ENCODE measurements at places on chromosomes 6 and 20.

- peak; percentile 97 for DNase-seq
Measured at GRCh38 chr6:139375226-139376016, 973 bp upstream of the CITED2 start.

DNA sequence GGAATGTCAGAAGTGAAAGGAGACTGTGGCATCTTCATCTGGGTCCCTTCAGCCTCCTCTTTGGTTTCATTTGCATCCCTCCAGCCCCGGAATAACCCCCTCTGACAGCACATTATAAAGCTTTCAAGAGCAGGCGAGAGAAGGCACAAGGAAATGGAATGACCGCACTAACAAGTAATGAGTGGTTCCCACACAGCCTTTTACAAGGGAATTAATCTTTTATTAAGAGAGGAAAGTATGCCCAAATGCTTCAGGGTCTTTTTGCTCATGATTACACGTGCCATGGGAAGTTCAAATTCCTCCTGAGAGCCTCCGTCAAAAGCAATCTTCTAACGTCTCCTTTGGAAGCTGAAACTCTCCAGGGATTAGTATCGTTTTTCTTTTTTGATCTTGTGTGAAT is 347.0 kb downstream of the BTBD3 start:
- no peak for DNase-seq

- no peak for DNase-seq
Measured at GRCh38 chr6:24802271-24803059, 3.7 kb upstream of the ARMH2 start.

GRCh38 chr6:169558378-169558773 is 143.5 kb downstream of the WDR27 start:
- no peak for DNase-seq

DNA sequence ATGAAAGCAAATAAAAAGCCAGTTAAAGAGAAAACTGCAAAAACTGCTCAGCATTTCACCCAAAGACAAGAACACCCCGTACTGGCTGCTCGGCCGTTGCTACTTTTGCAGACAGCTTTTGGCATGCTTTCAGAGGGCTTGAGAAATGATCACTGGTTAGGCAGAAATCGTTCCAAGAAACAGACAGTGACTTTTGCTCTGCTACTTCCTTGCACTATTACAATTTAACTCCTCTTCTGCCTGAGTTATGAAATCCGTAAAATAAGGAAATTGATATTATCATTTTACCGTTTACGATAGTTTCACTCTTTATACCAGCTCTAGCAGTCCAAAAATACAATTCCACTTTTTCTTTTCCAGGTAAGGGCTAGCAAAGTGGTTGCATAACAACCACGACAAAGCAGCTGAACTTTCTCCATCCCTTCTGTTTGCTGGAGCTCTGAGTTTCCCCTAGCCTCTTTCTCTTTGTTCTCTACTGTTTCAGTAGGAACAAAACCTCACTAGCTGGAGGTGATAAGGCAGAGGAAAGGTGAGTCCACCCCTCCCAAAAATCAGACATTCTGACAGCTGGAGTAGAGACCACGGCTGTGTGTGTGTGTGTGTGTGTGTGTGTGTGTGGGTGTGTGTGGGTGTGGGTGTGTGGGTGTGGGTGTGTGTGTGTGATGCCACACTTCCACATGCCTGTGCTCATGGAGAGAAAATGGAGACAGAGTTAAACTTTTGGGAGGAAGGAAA is 191.8 kb upstream of the RREB1 start:
- peak; percentile 64 for DNase-seq

GRCh38 chr6:52297433-52297832 is 12.9 kb upstream of the MCM3 start:
- DNase-seq: no peak

DNA sequence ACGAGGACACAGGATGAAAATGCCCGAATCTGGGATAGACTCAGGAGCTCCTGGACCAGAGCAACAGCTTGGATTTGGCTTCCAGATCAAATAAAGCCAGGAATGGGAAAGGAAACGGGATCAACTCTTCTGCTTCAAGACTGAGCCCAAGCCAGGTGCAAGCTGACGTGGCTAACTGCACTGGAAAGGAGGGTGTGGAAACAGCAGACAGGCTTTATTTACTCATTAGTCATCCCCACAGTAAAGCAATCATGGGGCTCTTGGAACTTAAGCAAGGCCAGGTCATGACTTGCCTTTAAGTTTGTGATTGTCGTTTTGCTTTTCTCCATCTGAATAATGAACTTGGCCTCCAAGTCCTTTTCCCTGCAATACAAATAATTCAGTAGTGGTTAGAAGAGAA is 45.2 kb downstream of the KIF16B start:
- no peak for DNase-seq

DNA sequence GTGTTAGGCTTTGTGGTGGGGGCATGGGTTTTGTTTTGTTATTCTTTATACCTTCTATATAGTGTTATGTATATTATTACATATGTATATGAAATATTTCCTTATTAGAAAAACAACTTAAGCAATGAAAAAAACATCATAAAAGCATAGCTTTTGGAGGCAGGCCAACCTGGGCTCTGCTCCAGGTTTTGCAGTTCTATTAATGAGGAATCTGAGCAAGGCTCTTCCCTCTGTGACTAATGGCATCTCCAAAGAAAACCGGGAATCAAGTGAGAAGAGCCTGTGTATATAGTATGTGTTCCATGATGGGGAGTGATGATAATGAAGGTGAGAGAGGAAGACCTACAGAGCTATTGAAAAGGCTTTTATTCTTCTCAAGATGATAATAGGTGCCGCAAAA is 291.1 kb downstream of the CLIC5 start:
- no peak for DNase-seq

GRCh38 chr6:169787797-169788196 is 36.4 kb downstream of the ERMARD start:
- no peak for DNase-seq

DNA sequence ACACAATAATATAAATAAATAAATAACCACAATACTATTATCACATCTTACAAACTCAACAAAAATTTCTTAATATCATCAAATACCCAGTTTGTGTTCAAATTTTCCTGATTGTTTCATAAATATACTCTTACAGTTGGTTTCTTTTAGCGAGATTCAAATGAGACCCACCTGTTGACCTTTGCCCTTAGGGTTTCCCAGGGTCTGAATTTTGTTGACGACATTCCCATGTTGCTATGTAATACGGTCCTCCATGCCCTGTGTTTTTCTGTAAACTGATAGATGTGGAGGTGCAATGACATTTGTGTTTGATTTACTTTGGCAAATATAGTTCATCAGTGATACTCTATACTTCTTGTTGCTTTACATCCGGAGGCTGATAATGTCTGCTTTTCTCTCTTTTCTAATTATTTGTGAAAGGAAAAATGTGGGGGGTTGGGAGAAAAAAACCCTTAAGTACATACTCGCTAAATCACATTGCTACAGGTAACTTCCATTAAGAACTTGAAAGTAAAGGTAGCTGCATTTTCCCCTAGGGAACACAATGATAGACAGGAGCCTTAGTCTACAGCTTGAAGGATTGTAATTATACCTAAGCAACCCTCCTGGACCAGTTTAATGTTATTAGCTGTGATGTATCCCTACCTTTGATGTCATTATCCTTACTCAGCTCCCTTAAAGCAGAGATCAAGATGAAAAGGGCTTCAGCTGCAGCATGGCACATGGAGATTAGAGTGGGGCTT is 6.6 kb downstream of the MOG start:
- DNase-seq: no peak

DNA sequence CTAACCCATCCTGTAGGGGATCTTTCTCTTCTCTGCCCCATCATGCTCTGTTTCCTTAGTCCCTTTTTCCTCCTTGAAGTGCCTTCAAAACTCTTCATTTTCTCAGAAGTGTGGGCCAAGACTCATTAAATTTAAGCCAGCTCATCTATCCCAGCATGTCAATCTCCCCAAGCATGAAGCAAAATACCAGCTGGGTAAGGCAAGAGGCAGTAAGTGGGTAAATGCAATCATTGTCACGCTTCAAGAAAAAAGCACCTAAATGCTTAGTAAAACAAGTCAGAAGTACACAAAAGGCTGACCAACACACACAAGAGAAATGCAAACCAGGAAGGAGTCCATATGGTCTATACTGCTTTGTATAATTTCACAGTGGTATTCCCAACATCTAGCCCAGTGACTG is 61.5 kb downstream of the COL12A1 start:
- no peak for DNase-seq

All from hematopoietic multipotent progenitor cell treated with erythropoietin and hydrocortisone succinate and interleukin-3 and kit ligand, for 8 days (in vitro differentiated cells).